ENCODE measurements at places on chromosomes 3 and 15.

GRCh38 chr3:132354916-132355702 lies 37.9 kb downstream of the ACP3 start:
- DNase-seq: peak; percentile 14

GRCh38 chr3:132721479-132722164 lies 587 bp downstream of the NPHP3 start:
- no peak for DNase-seq

DNA sequence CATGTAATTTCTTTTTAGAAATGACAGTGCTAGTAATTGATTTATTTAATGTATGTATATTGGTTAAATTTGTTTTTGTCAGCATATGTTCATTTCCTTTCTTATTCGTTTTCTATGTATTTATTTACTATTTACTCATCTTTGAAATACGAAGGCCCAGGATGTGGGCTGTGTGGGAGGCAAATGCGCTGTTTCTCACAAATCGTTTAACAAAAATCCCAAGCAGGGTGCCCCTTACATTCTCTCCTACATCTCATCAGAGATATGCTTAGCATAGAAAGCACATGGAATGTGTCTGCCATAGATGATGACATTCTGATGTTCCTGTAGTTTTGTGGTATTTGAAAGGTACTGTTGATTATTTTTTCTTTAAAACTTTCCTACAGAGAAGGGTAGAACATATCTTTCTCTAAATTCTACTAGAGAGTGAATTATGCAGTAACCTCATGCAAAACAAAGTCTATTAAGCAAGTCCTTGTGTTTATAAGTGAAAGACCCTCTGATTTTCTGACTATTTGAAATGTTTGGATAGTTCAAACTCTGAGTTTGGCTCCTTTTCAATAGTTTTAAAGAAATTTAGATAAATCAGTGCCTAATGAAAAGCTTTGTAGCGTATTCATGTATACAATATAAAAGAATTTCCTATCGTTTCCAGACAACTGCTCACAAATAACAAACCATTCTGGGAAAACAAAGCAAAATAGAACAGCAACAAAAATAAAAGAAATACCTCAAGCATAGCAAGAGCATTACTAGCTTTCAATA lies 111.1 kb upstream of the VGLL3 start:
- no peak for DNase-seq

GRCh38 chr3:100613721-100614390 lies 4.5 kb downstream of the ADGRG7 start:
- peak; percentile 89 for DNase-seq

DNA sequence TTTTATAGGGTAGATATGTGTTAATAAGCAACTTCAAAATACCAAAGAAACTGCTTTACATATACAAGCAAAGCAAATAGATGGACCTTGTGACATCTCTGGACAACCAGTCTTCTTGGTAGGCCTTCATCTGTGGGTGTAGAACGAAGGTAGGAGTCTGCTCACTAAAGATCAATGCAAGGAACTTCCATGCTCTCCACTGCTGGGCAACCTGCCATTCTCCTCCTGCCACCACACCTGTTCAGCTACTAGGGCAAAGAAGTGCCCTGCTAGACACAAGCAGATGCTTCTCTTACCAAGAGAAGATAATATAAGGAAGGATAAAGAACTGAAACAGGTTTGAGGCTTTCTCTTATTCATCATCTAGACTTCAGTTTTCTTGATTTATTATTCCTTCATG lies 12.6 kb downstream of the PPARG start:
- DNase-seq: no peak

GRCh38 chr15:65638681-65639089 lies 16.9 kb downstream of the SLC24A1 start:
- peak; percentile 56 for DNase-seq

- no peak for DNase-seq
These were observed 578 bp downstream of the OIP5 start for GRCh38 chr15:41331833-41332193.

GRCh38 chr15:68631601-68632051 lies 52.8 kb downstream of the CORO2B start:
- DNase-seq: peak; percentile 41

DNA sequence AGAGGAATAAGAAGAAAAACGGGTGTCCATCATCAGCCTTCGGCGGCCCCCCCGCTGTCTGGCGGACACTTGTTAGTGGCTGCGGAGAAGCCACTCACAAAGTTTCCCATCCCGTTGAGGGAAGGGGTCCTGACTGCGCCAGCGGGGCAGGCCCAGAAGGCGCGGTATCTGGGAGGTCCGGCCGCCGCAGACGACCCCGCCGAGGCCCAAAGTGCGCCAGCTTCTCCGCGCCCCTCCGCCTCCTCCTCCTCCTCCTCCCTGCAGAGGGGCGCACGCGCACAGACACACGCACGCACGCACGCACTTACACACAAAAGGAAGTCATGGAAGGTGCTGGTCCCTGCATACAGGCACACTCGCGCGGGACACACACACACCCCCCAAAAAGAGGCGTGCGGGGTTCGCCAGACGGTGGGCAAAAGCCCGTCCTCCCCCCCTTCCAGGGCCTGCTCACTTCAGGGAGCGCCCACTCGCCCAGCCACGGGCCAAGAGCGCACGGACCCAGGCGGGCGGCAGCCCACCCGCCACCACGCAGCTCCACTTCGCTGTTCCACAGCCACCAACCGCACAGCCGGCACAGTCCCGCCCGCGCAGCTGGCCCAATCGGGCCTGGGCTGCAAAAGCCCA lies 18.0 kb downstream of the ZNF148 start:
- peak; percentile 65 for DNase-seq

DNA sequence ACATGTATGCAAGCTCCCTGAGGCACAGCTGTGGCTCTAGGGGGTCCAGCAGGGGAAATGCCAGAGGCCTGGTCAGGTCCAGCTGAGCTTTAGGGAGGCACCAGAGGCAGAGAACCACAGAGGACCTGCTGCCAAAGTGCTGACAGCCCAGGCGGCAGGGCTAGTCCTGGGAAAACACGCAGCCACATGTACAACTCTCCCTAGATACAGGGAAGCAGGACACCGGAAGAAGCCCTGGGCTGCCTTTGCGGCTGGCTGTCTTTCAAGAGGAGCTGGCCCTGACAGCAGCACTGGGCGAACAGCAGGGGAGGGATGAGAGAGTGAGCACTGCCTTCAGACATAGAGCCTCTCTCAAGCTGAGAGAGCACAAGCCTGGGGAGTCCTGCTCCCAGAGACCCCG lies 40.7 kb downstream of the RFT1 start:
- no peak for DNase-seq

GRCh38 chr3:66823009-66823397 lies 175.1 kb upstream of the KBTBD8 start:
- peak; percentile 37 for DNase-seq

GRCh38 chr3:89808680-89809197 lies 701.3 kb downstream of the EPHA3 start:
- DNase-seq: no peak

DNA sequence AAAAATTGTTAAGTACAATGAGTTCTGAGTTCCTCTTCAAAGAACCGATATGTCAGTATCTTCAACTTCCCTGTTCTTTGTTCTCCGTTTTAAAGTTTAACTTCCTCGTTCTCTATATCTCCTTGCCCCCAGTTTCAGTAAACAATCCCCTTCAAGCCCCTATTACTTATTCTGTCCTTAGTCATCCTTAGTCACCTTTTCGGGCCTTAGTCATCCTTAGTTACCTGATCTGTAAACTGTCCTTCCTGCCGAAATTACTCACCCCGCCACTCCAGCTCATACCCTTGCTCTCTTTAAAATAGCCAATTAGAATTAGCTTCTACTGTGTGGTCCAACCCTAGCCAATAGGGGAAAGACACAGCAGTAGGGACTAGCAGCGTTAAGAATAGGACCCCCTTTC lies 1165.6 kb downstream of the NSUN3 start:
- no peak for DNase-seq

DNA sequence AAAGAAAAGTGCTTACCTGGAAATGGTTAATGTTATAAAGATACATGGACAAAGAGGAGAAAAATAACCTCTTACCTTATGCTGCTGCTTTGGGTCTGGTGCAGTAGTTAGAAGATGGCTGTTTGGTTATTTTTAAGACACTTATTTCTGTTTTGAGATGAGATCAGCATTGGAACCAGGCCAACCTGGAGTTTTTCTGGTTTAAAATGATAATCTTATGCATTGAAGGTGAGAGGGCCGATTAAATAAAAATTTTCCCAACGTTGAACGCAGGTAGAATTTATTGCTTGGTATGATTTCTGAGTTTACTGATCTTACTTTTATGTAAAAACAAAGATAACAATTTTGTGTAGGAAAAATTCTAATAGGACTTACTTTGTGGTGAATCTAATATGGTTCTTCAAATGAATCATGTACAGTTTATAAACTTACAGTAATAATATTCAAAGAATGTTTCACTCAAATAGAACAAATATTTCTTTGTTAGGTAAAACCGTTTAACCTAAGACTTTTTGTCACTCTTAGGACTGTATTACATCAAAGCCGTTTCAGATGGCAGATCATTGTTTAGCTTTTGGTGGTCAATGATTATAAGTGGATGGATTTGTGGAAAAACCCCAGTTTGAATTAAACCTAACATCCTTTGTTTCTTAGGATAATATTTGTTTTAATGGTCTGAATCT lies 14.9 kb downstream of the UBE2E2 start:
- no peak for DNase-seq

DNA sequence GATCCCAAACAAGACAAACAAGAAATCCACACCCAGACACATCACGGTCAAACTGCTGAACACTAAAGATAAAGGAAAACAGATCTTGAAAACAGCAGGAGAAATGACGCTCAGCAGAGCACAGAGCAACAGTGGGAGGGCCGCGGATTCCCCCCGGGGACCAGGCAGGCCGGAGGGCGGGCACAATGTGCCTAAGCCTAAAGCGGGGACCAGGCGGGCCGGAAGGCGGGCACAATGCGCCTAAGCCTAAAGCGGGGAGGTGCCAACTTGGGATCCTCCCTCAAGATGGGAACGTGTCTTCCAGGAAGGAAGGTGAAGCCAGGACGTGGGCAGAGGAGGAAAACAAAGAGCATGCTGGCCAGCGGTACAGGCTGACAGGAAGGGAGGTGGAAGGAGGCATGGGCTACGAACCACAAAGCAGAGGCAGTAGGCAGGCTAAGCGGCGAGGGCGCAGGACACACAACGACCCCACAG lies 31.1 kb downstream of the CYFIP1 start:
- peak; percentile 23 for DNase-seq
